GM18507 (cell line): ENCODE measurements at places on chromosomes 1 and 21.

DNA sequence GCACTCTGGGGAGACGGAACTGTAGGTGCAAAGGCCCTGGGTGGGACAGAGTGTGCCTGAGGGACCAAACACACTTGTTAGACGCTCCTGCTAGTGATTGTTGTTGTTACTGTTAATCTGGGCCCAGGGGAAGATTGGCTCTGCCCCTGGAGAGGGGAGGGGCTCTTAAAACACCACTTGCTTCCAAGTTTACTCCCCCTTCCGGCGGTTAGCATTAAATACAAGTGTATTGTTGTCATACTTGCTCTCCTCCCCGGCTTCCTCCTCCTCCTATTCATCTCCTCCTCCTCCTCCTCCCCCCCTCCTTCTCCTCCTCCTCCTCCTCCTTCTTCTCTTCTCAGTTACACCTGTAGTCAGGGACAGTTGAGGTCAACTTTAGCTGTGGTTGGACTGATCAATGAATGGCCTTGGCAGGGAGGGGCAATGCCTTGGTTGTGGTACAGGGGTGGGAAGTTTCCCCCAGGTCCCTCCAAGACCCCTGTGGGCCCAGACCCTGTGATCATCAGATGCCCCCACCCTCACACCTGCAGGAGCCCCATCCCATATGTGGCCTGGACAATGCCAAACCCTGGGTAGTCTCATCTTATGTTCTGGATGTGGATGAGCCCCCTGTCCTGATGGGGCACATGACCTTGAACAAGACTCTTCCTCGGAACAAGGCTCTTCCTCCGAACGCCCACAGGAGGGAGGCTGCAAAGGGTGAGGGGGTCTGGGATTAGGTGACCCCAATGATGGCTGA lies 217.3 kb downstream of the PTPRU start:
- DNase-seq = peak; percentile 20

DNA sequence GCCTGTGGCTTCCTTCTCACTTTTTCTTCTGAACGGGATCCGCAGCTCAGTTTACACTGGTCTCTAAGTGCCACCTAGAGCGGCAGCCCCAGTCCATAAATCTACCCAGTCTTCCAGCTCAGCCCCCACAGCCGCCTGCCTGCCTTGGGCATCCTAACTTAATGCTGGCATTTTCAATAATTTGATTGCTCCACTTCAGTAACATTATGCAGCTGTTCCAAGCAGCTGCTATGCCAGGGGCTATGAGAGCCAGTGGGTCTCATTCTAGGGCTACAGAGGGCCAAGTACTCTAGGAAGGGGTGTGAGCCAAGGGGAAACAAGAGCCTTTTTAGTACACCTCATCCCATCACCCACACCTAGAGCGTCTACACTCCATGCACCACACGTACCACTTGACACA lies 48.4 kb upstream of the COA6 start:
- no peak for DNase-seq

DNA sequence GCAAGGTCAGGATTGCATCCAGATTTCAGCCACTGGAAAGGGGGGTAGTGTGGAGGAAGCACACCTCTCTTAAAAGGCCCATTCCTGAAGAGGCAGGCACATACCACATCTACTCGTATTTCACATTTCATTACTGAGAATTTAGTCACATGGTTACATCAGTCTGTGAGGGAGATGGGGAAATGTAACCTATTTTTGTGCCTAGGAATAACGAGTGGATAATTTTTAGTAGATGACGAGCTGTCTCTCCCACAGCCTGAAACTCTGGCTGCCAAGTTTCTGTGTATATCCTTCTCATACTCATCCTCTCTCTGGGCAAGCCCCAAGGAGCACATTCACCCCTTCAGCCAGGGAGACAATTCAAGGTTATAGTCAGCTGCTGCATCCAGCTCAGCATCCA lies 10.3 kb upstream of the C21orf91 start:
- no peak for DNase-seq

GRCh38 chr1:47875831-47876586 lies 121.2 kb downstream of the TRABD2B start:
- no peak for DNase-seq

GRCh38 chr1:54498383-54499096 lies 49.5 kb upstream of the ACOT11 start:
- no peak for DNase-seq
